Urinary bladder (tissue), 4 donors: ENCODE measurements at places on chromosomes 7 and 10.

GRCh38 chr7:136845899-136846465, 22.5 kb upstream of the CHRM2 start:
- DNase-seq = no peak

GRCh38 chr10:17143055-17143690, 13.6 kb upstream of the CUBN start:
- DNase-seq = no peak

DNA sequence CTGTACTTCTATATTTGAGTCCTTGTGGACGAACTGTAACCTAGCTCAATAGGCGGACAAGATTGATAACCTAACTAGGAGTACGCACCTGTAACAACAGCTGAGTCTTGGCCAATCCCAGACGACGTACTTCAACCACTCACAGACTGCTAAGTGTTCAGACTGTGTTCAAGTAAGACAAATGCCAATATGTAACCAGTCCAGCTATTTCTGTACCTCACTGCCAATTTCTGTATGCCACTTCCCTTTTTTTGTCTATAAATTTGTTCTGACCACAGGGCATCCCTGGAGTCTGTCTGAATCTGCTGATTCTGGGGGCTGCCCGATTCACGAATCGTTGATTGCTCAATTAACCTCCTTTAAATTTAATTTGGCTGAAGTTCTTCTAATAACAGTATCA, 32.2 kb downstream of the HACD1 start:
- DNase-seq = no peak

GRCh38 chr10:63217120-63217605, 84.0 kb downstream of the NRBF2 start:
- no peak for DNase-seq

GRCh38 chr7:51301806-51302205, 14.8 kb downstream of the COBL start:
- no peak for DNase-seq

DNA sequence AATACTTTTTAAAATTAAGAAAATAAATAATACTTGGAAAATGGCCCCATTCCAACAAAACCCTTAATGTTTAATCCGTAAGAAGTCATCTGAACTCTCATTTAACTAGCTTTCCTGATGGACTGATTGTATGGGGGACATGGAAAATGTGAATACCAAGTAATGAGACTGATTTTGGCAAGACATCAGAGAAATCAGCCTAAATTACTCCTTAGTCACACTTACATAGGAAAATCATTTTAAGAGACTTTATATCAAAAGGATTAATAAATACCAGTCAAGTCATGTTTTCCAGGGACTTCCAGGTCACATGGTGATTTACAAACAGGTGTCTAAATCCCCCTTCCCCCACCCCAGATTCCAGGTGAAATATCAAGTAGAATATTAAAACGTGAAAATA, 58.2 kb downstream of the GRM8 start:
- DNase-seq = no peak

GRCh38 chr10:97445357-97445721, 467 bp downstream of the EXOSC1 start:
- DNase-seq = no peak

DNA sequence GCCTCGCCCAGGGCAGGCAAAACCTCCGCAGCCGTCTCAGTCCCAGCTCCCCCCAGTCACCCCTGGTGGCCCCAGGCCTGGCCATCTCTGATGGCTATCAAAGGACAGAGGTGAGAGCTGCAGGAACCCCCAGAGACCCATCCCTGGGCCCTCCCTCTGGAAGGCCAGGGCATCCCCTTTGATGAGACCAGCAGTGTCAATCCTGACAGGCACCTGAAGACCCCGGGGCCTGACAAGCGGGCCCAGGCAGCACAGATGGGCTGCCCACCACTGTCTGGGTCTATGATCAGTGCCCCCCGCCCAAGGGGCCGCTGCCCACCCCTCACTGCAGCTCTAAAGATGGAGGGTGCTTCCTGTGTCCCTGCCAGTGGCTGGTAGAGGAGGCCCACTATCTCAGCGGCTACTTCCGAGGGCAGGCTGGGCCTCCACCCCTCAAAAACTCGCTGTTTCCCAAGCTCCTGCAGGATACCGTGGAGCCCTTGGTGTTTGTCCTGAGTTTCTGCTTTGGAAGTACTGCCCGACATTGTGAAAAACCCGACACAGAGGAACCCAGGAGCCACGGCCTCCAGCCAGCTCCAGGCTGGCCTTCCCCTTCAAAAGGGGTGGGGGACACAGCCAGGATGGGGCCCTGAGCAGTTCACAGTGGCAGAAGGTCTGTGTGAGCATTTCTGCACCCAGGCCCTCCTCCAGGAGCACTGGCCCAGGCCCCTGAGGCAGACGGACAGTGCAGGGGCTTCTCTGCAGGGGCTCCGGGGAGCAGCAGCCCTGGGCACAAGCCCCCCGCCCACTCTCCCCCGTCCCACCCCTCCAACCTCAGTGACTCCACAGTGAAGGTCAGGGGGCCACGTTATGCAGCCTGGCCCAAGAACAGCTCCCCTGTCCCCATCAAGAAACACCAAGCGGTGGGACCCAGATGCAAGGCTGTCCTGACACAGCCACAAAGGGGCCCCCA, 99.2 kb downstream of the PDGFA start:
- DNase-seq = no peak

DNA sequence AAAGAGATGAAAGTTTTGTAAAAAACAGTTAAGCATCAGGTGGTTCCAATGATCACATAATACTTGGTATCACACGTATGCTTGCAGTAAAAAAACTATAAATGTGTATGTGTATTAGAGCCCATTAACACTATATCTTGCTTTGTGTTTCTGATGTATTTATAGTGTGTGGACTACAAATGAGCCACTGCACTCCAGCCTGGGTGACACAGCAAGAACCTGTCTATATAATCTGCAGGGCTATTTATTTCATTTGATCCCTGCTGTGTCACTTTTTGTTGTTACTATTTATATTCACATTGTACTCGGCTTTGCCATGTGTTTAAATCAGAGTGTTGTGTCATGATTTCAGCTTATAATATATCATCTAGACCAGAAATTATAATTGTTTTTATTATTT, 487.8 kb upstream of the TEX47 start:
- DNase-seq = no peak

DNA sequence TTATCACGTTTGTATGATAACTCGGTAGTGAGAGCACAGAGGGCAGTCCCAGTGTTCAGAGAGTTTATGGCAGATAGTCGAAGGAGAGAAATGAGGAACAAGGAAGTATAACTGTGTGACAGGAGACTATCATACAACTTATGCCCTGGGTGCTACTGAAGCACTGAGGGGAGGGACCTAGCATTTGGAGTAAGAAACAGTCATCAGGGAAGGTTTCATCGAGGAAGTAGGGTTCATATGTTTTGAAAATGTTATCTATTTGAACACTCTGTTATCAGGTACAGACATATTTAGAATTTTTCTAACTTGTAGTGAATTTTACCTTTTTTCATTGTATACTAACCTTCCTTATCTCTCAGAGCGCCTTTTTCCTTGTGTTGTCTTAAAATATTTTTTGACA, 1214.4 kb upstream of the C7orf33 start:
- no peak for DNase-seq

GRCh38 chr10:23522345-23522744, 83.5 kb downstream of the OTUD1 start:
- DNase-seq = no peak

DNA sequence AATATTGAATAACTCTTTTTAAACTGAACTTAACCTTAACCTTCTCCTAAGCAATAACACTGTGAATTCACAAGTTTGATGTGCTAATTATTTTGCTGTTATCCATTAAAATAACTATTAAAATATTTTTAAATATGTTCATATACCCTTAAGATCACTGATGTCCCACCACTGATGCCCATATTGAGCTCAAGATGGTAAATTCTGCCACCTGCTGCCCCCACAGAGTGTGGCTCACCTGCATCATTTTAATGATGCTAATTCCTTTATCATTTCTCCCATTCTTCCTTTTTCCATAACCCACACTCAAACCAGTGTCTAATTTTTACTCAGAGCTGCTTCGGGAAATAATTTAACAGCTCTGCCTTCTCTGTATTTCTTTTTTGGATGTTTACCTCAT, 82.3 kb upstream of the ARID5B start:
- DNase-seq = no peak

- no peak for DNase-seq
These were observed 111.5 kb upstream of the RAB18 start for GRCh38 chr10:27392606-27393005.
